ENCODE measurements at places on chromosomes 5 and 9.

DNA sequence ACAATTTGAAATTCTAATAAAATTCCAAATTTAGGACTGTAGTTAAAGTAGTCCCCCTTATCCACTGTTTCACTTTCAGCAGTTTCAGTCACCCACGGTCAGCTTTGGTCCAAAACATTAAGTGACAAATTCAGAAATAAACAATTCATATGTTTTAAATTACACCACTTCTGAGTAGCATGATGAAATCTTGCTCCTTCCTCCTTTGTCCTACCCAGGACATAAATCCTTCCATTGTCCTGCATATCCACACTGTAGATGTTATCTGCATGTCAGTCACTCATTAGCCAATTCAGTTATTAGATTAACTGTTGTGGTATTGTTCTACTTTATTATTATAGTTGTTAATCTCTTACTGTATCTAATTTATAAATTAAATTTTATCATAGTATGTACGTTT is 376.5 kb downstream of the SH3GL2 start:
- no peak for DNase-seq

DNA sequence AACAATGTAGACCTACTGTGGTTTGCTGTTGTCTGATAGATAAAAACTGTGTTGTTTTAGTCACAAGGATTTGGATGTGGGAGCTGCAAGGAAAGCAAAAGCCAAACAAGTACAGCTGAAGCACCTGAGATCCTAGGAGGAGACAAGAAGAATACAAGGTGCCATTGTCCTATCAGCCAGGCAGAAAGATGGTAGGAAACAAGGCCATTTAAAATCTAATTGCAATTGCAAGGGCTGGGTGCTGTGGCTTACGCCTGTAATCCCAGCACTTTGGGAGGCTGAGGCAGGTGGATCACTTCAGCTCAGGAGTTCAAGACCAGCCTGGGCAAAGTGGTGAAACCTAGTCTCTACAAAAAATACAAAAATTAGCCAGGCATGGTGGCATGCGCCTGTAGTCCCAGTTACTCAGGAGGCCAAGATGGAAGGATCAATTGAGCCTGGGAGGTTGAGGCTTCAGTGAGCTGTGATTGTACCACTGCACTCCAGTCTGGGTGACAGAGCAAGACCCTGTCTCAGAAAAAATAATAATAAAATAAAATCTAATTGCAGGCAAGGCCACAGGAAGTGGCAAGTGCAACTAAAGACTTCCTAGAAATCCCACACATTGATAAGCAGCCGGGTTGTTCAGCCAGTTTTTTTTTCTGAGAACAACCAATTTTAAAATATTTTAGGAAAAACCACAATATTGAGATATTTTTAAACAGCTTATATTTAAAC is 22.6 kb downstream of the DOCK8 start:
- no peak for DNase-seq

GRCh38 chr5:136963504-136963903 is 535.6 kb downstream of the SPOCK1 start:
- no peak for DNase-seq

GRCh38 chr5:143664623-143665022 is 147.3 kb upstream of the HMHB1 start:
- DNase-seq = no peak

- DNase-seq = peak; percentile 19
Measured at GRCh38 chr5:152688561-152689249, 283.6 kb upstream of the NMUR2 start.

DNA sequence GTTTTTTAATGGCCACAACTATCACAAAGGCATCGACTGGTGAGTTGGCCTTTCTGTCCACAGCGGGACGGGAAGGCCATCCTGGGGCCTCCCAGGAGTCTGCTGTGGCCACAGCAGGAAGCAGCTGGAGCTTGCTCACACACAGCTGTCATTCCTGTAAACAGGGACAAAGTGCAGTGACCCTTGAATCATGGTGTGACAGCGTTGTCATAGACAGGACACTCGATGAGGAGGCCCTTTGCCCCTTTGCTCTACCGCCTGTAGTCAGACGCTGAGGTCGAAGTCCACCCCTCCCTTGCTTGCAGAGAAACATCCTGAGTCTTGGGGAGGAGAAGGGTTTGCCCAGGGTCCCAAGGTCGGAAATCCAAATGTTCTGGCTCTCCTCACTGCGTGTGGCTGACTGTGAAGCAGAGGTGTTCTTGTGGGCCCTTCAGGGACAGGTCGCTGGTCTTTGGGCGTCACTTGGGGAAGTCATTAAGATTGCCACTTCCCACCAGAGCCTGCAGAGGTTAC is 35.1 kb downstream of the NDST1 start:
- DNase-seq = no peak

GRCh38 chr9:76756268-76756640 is 8.0 kb upstream of the PCA3 start:
- DNase-seq = peak; percentile 55

DNA sequence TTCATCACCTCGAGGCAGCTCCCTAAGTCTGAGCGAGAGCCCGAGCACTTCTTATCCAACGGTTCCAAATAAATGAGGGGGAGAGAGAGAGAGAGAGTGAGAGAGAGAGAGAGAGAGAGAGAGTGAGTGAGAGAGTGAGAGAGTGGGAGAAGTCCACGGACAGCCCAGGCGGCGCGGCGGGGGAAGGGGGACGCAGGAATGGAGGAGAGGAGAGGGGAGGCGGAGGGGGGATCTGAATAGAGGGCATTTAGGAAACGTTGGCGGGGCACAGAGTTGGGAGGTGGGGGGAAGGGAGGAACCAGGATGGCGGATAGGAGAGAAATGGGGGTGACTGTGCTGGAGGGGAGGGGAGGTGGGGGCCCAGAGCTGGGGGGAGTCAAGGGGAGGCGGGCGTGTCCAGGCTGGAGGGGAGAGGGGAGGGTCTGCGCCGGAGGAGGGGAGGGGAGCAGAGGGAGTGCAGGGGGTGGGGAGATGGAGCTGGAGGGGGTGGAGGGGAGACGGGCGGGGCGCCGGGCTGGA is 398 bp upstream of the BASP1 start:
- no peak for DNase-seq

DNA sequence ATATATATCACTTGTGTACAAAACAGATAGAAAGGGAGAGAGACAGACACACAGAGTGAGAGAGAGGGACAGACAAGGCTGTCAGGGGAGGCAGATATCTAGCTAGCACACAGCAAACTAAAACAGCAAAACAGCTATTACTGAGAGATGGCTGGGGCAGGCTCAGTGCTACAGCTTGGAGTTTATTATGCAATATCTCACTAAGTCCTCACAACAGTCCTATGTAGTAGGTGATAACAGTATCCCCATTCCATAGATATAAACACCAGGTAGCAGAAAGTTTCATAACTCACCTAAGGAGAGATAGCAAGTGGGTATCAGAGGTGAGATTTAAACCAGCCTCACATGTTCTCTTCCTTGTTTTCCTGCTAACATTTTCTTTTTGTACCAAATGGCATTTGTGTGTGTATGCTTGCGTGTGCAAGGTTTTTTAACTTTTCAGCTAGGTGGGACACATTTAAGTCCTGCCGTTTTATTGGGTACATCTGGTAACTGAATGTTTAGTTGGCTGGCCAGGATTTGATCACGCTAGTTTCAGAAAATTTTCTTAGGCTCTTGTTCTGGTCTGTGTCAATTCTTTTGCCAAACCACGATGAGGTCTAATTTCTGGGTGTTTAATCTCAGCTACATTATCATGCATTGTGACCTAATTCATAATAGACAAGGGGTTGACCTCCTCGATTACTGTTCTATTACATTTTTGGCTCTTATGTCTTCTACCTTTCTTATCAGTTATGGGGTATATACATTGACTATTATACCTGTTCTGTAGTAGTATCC is 105.1 kb downstream of the LMNB1 start:
- no peak for DNase-seq

DNA sequence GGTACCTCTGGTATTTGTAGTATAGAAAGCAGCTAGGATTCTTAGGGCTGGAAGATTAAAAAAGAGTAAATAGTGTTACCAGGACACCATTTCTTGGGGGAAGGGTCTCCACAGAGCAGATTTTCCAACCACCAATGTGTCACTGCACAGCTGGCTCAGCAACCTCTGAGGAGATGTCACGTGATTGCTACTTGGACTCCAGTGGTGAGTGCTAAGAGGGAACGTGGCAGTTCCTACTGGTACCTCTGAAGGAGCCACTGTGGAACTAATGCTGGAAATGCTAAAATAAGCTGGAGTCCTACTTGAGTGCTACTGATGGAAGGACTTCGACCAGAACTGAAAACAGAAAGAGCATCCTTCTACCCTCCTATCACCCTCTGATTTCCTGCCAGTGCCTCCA is 36.1 kb upstream of the SPDL1 start:
- DNase-seq = no peak

DNA sequence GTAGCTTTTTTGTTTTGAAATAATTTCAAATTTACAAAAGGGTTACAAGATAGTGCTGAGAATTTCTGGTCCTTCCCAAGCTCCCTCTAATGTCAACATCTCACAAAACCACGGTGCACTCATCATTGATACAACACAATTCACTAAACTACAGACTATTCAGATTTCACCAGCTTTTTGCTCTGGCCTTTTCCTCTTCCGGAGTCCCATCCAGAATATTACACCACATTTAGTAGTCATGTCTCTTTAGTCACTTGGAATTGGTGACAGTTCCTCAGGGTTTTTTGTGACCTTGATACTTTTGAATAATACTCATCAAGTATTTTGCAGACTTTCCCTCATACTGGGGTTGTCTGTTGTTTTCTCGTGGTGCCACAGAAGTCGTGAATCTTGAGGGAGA is 484.0 kb downstream of the GADD45G start:
- DNase-seq = no peak

DNA sequence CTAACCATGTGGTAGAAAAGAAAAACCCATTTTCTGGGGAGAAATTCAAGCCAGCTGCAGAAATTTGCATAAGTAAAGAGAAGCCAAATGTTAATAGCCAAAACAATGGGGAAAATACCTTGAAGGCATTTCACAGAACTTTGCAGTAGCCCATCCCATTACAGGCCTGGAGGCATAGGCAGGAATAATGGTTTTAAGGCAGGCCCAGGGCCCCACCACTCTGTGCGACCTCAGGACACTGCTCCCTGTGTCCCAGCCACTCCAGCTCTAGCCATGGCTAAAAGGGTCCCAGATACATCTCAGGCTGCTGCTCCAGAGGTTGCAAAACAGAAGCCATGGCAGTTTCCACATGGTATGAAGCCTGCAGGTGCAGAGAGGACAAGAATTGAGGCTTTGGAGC is 253.3 kb downstream of the CTNND2 start:
- DNase-seq = peak; percentile 41

- peak; percentile 10 for DNase-seq
Measured at GRCh38 chr5:19270153-19270552, 717.8 kb downstream of the CDH18 start.

GRCh38 chr9:129525656-129526196 is 95.2 kb downstream of the C9orf50 start:
- DNase-seq = no peak

GRCh38 chr9:89213396-89213880 is 34.8 kb upstream of the SHC3 start:
- DNase-seq = no peak

GRCh38 chr9:132717326-132717945 is 47.2 kb downstream of the GTF3C4 start:
- DNase-seq = no peak

GRCh38 chr9:104247899-104248460 is 153.9 kb downstream of the SMC2 start:
- no peak for DNase-seq

GRCh38 chr5:142151436-142152383 is 43.1 kb downstream of the NDFIP1 start:
- DNase-seq = no peak

GRCh38 chr9:130432796-130433167 is 12.0 kb upstream of the ASS1 start:
- peak; percentile 61 for DNase-seq

DNA sequence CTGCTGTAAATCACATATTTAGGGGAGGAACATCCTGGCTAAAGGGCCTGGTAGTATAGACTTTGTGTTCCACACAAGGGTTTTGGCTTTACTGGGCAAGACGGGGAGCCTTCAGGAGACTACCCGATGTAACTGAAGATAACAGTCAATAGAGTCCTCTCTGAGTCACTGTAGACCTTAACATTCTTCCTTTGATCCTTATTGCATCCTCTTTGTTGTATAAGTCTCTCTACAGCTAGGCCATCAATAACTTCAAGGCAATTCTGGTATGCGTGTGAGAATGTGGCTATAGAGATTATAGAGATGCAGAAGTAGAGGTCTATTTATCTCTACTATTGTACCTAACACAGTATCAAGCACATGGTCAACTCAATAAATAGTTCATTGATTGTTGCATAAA is 67.3 kb upstream of the STK32A start:
- no peak for DNase-seq

DNA sequence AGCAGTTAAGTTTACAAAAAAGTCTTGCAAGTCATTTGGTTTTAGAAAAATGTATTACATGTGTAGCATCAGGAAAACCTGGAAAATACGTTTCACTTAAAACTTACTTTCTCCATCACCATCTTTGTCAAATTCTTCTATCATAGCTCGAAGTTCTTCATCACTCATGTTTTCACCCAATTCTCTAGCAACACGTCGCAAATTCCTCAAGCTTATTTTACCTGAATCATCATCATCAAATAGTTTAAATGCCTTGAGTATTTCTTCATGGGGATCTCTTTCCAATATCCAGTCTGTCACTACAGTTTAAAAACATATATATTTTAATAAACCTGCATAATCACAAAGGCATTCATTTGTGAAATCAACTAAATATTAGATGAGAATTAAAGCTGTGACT is 10.3 kb downstream of the CETN3 start:
- DNase-seq = no peak

- peak; percentile 24 for DNase-seq
Measured at GRCh38 chr9:68981789-68982188, 32.1 kb downstream of the PRKACG start.

- DNase-seq = no peak
Measured at GRCh38 chr5:135204151-135204600, 170.1 kb upstream of the PITX1 start.

DNA sequence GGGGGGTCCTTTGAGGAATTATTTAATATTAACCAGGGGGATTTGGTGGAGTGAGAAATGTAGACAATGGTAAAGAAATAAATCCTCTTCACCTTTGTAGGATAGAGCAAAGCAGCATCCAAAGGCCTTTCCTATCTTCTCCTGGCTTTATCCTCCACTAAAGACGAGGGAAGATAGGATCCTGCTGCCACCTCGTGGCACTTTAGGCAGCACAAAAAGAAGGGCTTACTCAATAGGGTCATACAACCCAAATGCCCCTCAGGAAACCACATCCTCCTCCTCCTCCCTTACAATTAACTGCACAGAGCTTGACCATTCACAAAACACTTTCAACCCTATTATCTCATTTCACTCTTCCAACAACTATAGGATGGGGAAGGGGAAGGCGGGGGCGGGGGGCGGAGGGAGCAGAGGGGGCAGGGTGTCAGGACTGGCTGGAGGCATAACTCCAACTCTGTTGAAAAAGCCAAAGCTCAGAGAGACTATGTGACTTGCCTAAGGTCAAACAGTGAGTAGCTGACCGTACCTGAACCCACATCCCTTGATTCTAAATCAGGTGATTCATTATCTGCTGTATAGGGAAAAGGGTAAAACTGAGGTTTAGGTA is 45.4 kb upstream of the MYOT start:
- peak; percentile 63 for DNase-seq

Data from iPS-NIHi11 (cell line).